Stimulated activated CD4-positive, alpha-beta T cell treated with anti-CD3 and anti-CD28 coated beads, Interleukin-1b, Interleukin-23, amount 100 ng/mL, for 1 hour (primary cell): ENCODE measurements at places on chromosomes 2 and 18.

DNA sequence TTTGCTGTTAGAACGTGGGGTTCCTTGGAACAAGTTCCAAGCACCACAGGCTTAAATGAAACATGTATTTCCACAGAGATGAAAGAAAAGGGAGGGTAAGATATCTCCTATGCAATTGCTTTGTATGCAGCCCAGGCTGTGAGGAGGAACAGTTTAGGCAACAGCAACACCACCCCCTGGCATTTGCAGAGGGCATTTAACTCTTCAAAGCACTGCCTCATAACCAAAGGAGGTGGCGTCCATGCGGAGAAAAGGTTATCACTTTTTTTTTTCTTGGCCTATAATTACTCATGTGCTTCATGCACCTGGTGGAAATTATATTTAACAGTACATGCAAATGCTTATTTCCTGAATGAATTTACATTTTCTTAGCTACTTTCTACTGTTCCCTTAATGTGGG, 286.0 kb downstream of the LPIN1 start:
- no peak for DNase-seq

DNA sequence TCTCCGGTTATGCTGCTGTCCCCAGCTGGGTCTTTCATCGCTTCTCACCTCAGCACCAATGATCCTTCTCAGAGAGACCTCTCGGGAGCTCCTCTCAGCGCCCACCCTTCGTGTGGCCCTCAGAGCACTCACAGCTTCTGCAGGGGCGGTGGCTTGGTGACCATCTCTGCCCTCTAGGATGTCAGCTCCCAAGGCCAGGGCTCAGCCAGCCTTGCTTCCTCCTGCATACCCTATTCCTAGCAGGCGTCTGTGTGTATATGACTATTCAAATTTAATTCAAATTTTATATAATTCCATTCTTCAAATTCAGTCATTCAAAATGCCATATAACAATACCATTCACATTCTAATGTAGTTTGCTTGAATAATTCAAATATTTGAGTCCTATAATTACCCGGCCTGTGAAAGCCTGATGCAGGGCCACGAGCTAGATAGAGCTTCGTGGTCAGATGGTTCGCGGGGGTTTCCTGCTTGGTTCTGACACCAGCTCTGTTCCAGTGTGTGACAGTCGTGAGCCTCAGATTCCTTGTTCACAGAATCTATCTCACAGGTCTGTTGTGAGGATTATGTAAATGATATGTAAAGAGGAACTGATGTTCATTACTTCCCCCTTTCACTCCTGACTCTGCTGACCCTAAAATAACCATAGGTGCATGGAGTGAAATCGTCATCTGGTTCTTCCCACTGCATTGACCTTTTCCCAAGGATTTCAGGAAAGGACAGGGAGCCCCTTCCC, 94.0 kb upstream of the CNGA3 start:
- no peak for DNase-seq

GRCh38 chr2:140392824-140393223, 1612.6 kb upstream of the NXPH2 start:
- no peak for DNase-seq

DNA sequence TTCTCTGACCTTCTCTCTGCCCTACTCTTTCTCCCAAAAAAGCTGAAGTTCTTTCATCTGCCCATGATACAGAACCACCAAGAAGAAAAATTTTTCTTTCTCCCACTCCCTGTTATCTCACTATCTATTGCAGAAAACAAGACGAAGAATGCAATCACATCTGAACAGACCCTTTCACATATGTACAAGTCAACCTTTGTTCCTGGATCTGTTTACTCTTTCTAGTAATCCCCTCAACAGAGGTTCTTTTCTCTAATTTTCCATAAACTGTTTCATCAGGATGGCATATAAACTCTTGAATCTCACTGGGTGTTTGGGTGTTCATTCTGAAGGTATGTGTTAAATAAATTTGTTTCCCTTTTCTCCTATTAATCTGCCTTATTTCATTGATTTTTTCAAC, 1262.7 kb upstream of the NRXN1 start:
- DNase-seq: no peak

DNA sequence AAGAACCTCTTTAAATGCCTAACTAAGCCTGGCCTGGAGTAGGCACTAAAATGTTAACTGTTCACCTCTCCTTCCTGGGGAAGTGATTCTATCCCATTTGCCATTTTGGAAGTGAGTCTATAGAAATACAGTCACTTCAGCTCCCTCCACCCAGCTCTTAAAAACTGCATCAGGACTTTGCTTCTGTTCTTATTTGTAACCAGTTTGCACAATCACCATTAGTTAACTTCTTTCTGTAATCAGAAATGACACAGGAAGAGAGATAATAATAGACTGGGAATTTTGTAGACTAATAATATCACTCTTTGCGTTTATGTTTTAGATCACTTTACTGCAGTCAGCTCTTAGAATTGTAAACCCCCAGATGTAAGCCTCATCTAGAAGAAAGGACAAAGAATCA, 16.0 kb upstream of the MARCO start:
- no peak for DNase-seq

- no peak for DNase-seq
Measured at GRCh38 chr2:179313057-179313456, 48.4 kb upstream of the SESTD1 start.

GRCh38 chr2:229562472-229563127, 151.8 kb downstream of the DNER start:
- no peak for DNase-seq

- DNase-seq: no peak
Measured at GRCh38 chr18:31546476-31546875, 45.2 kb upstream of the TTR start.

GRCh38 chr2:17962876-17963275, 84.4 kb downstream of the KCNS3 start:
- DNase-seq: no peak

GRCh38 chr2:10963155-10963554, 51.4 kb downstream of the KCNF1 start:
- DNase-seq: no peak

GRCh38 chr2:238528953-238529781, 102.4 kb downstream of the ASB1 start:
- DNase-seq: no peak

DNA sequence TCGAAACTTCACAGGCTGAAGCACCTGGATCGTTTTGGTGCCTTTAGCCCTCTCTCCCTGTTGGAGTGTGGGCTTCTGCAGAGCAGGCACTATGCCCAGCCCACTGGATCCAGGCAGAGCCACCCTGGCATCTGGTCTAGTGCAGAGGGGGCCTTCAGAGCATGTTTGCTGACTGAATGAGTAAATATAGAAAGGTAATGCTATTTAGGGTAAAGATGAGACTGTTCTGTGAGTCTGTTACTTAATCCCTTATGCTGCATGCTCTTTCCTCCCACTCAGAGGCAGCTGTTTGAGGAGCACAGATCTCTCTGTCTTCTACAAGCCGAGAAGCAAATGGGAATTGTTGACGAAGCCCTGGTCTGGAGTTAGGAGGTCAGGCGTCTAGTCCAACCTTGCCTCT, 130.2 kb downstream of the RGPD3 start:
- DNase-seq: no peak

DNA sequence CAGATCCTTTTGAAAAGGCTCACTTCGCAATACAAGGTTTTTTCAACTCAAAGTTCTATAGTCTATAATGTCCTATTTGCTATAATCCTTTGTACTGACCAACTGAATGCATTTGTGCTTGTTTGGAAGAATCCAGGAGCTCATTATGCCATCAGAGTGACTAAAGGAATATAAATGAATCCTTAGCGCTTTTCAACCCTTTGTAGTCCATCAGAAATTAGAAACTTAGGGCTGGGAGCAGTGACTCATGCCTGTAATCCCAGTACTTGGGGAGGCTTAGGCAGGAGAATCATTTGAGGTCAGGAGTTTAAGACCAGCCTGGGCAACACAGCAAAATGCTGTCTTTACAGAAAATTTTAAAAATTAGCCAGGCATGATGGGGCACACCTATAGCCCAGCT, 330.2 kb upstream of the CHAC2 start:
- DNase-seq: no peak

- no peak for DNase-seq
Measured at GRCh38 chr2:205003288-205003687, 458.0 kb downstream of the PARD3B start.

DNA sequence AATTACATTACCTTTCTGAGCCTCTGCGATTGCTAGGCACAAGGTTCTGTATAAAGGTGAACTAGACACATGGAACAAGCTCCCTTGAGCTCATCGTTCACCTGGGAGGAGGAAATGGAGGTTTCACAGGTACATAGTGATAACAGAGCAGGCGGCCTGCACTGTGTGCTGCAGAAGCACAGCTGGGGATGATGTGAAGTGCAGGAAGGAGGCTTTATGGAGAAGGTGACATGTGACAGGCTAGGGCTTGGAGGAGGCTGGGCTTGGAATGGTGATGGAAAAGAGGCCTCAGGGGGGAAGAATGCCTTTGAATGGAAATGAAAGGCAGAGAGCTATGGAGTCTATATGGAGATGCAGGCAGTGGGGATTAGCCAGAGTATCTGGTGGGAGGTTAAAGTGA, 22.9 kb downstream of the MARCHF4 start:
- DNase-seq: no peak

DNA sequence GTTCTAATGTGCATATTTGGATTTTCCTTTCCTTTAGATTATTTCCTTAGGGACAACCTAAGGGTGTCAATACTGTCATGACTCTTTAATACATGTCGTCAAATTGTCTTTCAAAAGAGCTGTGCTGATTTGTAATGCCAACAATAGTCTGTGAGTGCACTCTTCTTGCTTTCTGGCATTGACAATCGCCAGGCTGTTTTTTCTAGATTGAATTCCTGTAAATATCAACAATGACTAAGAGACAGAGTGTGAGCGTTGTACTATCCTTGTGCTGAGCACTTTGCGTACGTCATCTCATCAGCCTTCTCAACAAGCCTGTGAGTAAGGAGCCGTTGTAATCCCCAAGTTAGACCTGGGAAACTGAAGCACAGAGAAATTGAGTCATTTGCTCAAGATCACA, 96.0 kb downstream of the ACOXL start:
- DNase-seq: no peak

DNA sequence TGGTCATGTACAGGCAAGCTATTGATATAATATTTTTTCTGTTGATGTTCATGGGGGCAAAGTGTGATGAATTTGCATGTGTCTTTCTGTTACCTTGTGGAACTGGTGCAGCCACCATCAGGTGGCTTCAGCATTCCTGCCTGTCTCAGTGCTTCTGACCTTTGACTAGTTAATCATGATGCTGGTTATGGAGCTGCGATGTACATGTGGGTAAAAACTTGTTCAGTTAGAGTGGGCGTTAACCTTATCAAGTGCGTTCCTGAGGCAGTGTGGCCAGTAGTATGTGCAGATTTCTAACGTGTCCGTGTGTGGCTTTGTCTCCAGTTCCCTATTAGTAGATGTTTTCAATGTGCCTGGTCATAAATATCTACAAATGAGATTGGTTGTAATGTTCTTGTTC, 127.4 kb upstream of the ZSWIM2 start:
- no peak for DNase-seq

- DNase-seq: no peak
Measured at GRCh38 chr18:79738581-79739439, 58.9 kb upstream of the KCNG2 start.

GRCh38 chr18:49691177-49691608, 122.1 kb downstream of the ACAA2 start:
- DNase-seq: no peak
